ENCODE measurements at places on chromosomes 6 and 20.
A peak's percentile ranks its signal among the peaks of the same experiment; 100 is the strongest.

GRCh38 chr6:145372671-145373151 is 362.6 kb downstream of the EPM2A start:
- peak; percentile 34 for DNase-seq

DNA sequence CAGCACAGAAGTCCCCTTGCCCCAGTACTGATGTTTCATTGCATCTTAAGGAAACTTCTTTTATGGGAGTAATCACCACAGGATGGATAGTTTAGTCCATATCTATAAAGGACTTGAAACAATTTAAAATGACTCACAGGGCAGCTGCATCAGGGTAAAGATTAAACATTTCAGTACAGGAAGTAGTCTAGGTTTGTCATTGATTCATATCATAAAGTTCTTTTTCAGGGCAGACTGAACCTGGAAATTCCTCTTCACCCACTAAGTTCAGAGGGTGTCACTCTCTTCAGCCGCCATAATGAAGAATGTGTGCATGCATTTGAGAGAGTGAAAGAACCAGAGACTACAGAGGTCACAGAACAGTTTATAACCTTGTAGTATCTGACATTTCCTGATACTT is 296.3 kb upstream of the JAG1 start:
- DNase-seq, result no peak

GRCh38 chr20:38812182-38812581 is 6.7 kb downstream of the PPP1R16B start:
- no peak for DNase-seq

GRCh38 chr20:4135385-4136077 is 120.2 kb upstream of the RNF24 start:
- DNase-seq, result peak; percentile 90

- DNase-seq, result no peak
These were observed 100.9 kb downstream of the OPRM1 start for GRCh38 chr6:154139892-154140291.

GRCh38 chr6:154277629-154278017 is 79.0 kb downstream of the IPCEF1 start:
- no peak for DNase-seq

DNA sequence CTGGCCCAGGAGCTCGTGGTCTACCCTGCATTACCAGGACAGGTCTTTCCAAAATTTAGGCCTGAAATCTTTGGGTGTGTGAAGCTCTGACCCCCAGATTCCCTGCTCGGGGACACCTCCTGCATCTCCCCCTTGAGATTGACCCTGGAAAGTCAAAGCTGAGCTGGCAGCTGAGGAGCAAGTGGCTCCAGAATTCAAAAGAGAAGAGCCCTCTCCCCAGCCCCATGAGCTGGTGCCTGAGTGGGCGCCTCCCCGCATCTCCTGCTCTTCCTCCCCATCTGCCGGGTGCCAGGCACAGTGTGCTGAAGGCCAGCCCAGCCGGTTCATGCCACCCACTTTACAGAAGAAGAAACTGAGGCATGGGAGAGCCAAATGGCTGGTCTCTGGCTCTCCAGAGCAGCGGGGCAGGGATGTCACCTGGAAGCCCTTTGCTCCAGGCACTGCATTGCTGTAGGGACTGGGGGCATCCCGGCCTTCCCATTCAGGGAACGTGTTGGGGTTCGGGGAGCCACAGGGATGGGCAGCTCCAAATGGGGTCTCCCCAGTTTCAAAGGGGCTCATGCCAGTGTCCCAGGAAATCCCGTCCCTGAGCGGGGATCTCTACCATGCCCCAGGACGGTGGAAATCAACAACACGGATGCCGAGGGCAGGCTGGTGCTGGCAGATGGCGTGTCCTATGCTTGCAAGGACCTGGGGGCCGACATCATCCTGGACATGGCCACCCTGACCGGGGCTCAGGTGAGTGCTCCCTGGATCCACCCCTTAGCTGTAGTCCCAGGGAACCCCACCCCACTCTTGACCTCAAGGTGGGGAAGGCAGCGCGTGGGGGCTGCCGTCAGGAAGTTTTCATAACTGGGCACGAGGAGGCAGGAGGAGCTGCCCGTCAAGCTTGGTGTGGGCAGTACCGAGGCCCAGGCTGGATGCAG is 20.5 kb downstream of the NPEPL1 start:
- DNase-seq, result no peak

- DNase-seq, result no peak
These were observed 30.9 kb upstream of the TUBB2A start for GRCh38 chr6:3188262-3188661.
